ENCODE measurements at places on chromosomes 4 and X.

DNA sequence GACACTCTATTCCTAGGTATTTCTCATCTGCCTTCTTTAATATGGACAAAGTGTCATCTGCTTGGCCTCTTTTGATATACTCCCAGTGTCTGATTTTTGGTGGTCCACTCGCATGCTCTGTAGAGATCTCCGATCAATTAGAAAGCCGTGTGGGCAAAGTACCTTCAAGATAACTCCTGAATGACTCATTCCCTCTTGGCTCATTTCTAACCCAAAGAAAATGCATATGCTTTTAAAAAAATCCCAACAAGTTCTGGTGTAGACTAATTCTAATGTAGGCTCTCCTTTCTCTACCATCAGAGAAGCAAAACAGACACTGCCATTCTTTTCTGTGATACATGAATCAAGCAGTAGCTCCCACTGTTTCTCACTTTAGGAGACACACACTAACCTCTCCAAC, 714.9 kb upstream of the ADGRL3 start:
- no peak for DNase-seq

- no peak for DNase-seq
These were observed 162.1 kb downstream of the SMIM20 start for GRCh38 chr4:26076000-26076587.

DNA sequence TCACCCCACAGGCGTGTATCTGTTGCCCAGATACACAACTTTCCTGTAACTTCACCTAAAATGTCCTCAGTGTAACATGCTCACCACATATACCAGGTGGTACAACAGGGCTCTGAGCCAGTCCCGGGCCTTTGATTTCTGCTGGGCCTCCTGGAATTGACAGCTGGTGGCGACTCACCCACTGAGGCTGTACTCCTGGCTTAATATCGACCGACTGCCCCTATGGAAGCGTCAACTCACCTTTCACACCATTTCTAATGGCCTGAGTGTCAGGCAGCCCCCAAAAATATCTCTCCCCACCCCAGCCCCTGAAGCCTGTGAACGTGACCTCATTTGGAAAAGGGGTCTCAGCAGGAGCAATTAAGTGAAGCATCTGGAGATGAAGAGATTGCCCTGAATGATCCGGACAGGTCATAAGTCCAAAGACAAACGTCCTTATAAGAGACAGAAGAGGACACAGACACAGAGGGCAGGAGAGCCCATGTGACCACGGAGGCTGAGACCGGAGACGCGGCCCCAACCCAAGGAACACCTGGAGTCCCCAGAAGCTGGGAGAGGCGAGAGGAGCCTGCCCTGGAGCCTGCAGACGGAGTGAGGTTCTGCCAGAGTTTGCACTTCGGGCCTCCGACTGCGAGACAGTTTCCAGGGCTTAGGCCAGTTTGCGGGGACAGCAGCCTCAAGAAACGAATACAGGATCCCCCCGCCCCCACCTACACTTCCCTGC, 12.6 kb upstream of the MXD4 start:
- no peak for DNase-seq

- no peak for DNase-seq
These were observed 10.9 kb downstream of the PITX2 start for GRCh38 chr4:110611968-110612447.

DNA sequence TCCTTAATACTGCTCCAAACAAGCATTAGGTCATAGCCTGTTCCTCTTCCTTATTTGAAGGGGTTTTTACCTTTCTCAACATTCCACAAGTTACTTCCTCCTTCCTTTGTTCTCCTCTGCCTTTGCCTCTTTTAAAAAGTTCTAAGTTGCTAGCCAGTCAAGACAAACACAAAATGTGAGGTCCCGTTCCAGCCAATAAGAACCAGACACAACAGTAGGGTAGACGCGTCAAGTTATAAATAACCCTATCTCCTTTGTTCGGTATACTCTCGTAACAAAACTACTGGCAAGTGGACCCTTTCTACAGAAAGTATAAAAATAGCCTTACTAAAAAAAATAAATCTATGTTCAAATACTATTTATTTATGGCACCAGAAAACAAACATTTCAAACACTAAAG, 6.3 kb upstream of the ACE2 start:
- no peak for DNase-seq

DNA sequence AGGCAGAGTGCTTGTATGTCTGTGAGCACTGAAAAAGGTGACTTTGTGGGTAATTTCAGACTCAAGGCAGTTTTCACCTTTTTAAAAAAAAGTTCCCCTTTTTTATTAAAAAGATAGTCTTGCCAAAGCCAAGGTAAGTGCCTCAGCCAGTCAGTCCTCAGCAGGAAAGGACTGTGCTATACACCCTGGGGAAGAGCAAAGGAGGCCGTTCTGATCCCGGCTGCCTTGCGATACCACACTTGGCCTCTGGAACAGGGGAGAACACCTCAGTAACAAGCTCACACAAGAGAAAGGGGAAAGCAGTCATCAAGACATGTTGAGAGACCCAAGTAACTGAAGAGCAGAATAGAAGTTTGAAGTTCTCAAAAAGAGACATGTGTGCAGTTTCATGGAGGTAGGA, 541.7 kb downstream of the BCOR start:
- no peak for DNase-seq

GRCh38 chr4:16415751-16416150, 189.5 kb upstream of the TAPT1 start:
- no peak for DNase-seq

DNA sequence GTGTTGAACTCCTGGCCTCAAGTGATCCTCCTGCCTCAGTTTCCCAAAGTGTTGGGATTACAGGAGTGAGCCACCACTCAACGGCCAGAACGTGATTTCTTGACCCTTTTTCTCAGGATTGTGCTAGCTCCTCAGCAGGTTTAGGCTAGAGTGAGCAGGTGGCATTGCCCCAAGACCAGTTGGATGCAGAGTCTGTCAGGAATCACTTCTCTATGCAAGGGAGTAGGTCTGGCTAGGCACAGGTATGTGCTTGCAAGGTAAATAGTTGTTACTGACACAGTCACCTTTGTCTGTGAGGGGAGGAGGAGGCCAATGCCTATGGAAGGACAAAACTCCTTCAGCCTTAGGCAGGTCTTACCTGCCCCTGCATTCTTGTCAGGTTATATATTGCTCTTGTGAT, 24.2 kb downstream of the SLC25A5 start:
- DNase-seq: no peak

DNA sequence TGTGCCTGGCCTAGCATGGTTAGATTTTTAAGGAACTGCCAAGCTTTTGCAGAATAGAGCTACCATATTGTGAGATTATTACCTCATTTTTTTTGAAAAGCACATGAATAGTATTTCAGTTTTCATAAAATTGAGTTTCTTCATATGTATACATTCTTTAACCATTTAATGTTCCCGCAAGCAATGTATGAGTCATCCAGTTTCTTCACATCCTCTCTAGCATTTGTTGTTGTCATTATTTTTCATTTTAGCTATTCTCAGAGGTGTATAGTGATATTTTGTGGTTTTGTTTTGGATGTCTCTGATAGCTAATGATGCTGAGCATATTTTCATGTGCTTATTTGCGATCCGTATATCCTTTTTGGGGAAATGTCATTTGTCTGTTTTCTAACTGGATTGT, 74.9 kb downstream of the GLUD2 start:
- no peak for DNase-seq

- no peak for DNase-seq
These were observed 175.0 kb upstream of the EPHA5 start for GRCh38 chr4:65845199-65845773.

DNA sequence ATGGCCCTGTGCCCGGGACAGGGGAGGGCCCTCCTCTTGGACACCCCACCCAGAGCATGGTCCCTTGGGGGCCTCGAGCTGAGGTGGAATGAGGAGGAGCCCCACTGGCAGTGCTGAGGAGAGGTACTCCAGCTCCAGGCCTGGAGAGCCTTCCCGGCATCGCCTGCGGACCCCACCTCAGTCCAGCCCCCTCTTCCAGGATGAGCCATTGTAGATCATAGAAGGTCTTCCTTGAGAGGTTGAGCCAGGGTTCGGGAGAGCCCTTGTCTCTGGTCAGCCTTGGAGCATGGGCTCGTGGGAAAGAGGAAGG, 16.9 kb downstream of the SMIM10L2A start:
- DNase-seq: no peak

GRCh38 chrX:120774606-120775005, 101.1 kb downstream of the CT47B1 start:
- DNase-seq: no peak

- DNase-seq: no peak
These were observed 90.4 kb upstream of the RAB40AL start for GRCh38 chrX:102846544-102847236.

DNA sequence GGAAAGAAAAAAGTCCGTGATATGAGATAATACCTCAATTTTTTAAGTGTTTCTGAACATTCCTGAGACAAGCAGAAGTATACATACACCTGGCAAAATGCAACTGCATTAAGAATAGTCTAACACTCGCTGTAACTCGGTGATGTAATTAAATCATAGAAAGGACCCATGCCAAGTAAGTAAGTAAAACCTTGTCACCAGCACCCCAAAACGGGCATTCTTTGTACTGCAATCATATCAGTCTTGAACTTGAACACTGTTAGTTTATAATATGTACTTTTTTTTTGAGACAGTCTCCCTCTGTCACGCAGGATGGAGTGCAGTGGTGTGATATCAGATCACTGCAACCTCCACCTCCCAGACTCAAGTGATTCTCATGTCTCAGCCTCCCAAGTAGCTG, 47.4 kb downstream of the SMIM14 start:
- DNase-seq: no peak

GRCh38 chr4:153724606-153725005, 35.2 kb downstream of the RNF175 start:
- no peak for DNase-seq

GRCh38 chrX:128458888-128459287, 406.7 kb upstream of the ACTRT1 start:
- DNase-seq: no peak

Data from stimulated activated CD8-positive, alpha-beta memory T cell treated with anti-CD3 and anti-CD28 coated beads, Interleukin-7, amount 100 ng/mL, for 4 hours (primary cell).